ENCODE measurements at places on chromosomes 2 and 18.

DNA sequence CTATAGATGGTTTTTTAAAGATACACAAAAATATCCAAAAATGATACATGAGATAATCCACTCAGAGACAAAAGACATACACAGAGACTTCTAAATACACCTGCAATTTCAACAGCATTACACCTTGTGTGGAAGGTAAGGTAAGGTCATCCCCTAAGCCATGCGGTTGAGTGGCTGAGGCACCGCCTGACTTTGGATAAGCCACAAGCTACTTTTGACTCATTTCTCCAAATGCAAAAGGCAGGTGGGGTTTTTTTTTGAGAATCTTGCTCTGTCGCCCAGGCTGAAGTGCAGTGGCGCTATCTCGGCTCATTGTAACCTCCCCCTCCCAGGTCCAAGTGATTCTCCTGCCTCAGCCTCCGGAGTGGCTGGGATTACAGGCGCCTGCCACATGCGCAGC is 13.1 kb downstream of the AP1S3 start:
- DNase-seq: no peak

GRCh38 chr2:237487496-237487895 is 445 bp downstream of the MLPH start:
- DNase-seq: no peak

- no peak for DNase-seq
Observed at GRCh38 chr18:75290737-75291358, 80.3 kb downstream of the TSHZ1 start.

- DNase-seq: no peak
Observed at GRCh38 chr2:62461017-62461553, 44.9 kb downstream of the TMEM17 start.

- DNase-seq: no peak
Observed at GRCh38 chr2:86026744-86027065, 79.0 kb downstream of the POLR1A start.

DNA sequence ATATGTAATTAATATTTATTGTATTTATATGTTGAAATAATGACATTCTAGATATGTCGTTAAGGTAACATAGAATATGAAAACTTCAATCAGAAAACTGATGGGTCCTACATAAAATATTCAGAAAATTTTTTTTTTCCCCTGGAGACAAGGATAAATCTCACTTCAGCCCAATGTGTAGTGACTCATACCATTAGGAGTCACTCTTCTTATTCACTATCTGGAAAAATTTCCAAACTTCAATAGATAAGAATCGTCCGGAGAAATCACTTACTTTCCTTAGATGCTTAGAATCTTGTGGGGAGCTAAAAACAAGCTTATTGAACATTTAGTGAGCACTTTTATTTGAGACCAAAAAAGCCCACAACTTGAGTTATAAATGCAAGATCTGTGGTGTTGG is 4.6 kb downstream of the SERPINB13 start:
- DNase-seq: no peak

GRCh38 chr2:195984923-195985726 is 83.5 kb downstream of the DNAH7 start:
- DNase-seq: no peak
